Fibroblast of lung (primary cell): ENCODE measurements at places on chromosomes 3 and 15.
A peak's percentile ranks its signal among the peaks of the same experiment; 100 is the strongest.

DNA sequence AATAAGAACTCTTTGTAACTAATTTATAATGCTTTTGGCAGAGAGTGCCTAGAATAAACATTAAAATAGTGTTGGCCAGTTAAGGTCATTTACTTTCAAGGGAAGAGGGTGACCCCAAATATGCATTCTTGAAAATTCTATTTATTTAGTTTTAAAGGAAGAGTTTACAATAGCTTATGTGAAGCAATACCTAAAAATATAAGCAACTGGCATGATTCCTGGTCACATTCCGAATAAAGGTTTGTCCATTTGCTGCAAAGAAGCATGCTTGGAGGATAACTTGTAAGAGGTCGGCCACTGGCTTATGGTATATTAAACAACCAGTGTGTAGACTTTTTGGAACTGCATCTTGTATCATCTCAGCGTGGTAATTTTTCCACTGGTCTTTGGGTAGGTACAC lies 10.2 kb downstream of the MITF start:
- DNase-seq = no peak

DNA sequence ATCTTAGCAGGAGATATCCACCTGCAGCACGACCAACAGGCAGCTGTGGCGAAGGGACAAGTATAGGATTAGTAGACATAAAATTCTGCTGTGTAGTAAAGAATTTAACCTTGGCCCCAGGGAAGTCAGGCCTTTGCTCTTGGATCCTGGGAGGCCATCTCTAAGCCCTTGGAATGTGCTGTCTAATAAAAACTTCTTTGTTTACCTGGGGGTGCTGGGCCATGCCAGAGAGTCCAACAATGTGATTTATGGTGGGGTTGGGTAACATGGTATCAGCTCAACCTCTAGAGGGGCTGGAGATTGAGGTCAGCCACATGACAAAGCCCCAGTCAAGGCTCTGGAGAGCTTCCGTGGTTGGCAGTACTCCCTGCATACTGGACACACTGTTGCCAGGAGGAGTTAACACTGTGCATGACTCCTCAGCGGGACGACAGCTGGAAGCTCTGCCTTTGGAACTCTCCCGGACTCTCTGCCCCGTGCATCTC lies 52.4 kb downstream of the HEG1 start:
- DNase-seq = peak; percentile 75

DNA sequence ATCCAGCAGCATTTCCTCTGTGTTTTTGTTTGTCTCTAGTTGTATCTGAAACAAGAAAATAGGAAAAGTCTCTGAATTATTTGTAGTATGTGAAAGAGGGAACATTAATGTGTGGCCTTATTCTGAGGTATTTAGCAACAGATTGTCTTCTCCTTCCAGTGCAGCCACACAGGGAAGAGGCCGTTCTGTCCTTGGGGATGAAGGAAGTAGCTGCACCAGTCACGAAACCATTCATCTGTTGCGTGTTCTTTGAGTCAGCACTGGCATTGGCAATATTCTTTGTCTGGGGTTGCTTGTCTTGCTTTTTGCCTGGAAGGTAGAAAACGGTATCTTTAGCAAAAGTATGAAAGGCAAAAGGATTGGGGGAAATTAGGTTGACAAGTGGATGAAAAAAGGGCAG lies 91.6 kb downstream of the CDIN1 start:
- DNase-seq = no peak

DNA sequence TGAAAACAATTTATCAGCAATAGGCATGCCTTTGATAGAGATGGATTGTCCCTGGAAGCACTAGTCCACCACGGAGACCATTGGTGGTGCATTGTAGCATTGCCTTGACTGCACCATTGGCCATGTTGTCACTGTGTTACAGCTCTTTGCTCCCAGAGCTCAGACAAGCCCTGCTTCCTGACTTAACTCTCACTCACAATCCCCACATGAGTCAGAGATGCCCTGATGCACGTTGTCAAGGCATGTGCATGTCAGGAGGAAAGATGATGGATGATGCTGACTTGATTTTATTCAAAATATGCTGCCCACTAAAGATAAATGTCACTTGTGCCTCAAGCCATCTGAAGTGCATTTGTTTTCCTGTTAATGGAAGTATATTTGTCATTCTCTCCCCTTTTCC lies 266.1 kb downstream of the ARRDC4 start:
- no peak for DNase-seq

- DNase-seq = no peak
These were observed 54.5 kb downstream of the PSMD6 start for GRCh38 chr3:63968612-63969350.

GRCh38 chr3:158830391-158830790 lies 28.5 kb downstream of the MFSD1 start:
- DNase-seq = peak; percentile 35

GRCh38 chr3:153372326-153372725 lies 210.3 kb downstream of the RAP2B start:
- peak; percentile 23 for DNase-seq

- DNase-seq = no peak
These were observed 255.8 kb downstream of the MFSD1 start for GRCh38 chr3:159057621-159058020.

DNA sequence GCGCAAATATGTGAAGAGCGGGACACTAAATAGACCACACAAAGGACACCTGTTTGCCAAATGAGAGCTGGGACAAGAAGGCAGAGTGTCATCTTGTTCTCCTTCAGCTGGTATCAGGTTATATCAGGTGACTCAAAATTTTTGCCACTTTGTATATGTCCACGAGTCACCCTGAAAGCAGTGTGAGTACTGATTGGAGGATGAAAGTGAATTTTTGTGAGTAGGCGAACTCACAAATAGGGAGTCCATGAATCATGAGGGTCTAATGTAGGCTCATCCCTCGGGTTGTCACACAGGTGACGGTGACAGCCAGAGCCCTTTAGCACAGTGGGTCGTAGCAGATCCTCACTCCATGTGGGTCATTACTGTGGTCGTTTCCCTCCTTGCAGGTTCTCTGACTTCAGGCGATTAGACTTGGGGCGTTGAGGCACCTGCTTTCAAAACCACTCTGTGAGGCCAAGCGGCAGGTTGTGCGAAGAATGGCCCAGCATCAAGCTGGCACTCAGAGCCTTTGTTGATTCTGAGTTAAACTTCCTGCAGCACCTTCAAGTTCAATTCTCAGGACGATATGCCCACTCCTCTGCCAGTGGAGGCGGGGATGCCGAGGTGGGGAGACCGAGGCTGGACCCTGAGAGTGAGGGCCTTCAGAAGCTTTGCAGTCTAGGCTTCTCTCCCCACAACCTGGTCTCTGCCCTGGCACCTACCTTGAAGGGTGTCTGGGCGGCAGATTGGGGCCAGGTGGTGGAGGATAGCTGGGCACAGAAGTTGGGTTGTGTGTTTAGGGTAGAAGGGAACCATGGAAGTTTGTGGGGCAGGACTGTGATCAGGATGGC lies 173.8 kb downstream of the SMAD6 start:
- no peak for DNase-seq

DNA sequence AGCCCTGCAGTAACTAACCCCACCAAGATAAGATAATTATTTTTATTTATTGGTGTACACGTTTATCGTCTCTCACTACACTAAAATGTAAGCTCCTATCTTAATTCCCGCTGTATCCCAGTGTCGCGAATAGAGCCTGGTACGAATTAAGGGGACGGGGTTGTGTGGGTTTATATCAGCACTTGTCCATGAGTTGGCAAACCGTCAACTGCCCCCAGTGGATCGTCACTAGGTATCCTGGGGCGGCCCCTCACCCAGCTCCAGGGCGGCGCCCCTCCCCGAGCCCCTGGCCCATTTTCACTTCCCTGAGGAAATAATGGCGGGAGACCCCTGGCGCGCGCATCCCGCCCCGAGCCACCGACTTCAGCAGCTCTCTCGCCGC lies 465 bp downstream of the RUVBL1 start:
- DNase-seq = no peak

GRCh38 chr15:25891081-25891480 lies 28.0 kb upstream of the ATP10A start:
- DNase-seq = no peak
